ENCODE measurements at places on chromosomes 7 and 10.
A peak's percentile ranks its signal among the peaks of the same experiment; 100 is the strongest.

DNA sequence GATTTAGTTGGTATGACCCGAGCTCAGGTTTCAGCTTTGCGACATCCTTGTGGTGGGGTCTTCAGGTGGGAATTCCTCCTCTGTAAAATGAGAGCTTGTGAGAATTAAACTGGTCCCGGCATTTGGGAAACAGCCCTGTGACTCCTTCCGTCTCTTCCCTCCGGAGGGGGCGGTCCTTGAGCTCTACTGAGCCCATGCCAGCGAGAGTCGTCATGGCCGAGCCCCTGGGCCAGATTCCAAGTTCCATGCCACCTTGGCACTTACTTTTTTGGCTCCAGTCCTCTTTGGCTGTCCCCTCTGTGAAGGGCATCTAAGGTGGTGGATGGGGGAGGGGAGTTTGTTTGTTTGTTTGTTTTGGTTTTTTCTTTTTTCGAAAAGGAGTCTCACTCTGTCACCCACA, 47.6 kb downstream of the GTF2IRD1 start:
- no peak for DNase-seq

DNA sequence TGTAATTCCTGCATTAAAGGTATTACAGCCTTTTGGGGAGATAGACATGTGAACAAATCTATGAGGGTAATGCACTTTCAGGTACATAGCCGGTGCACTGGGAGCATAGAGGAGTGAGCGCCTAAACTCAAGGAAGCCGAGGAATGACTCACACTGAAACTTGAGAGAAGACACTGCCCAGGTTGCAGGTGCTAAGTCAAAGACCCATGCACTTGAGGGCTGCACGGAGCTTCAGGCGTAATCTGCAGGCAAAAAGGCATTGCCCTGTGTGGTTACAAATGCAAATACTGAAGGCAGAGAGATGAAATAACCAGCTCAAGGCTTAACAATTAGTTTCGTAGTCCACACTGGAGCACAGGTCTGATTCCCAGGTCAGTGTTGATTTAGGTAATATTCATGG, 51.0 kb upstream of the OSBPL3 start:
- DNase-seq = no peak

DNA sequence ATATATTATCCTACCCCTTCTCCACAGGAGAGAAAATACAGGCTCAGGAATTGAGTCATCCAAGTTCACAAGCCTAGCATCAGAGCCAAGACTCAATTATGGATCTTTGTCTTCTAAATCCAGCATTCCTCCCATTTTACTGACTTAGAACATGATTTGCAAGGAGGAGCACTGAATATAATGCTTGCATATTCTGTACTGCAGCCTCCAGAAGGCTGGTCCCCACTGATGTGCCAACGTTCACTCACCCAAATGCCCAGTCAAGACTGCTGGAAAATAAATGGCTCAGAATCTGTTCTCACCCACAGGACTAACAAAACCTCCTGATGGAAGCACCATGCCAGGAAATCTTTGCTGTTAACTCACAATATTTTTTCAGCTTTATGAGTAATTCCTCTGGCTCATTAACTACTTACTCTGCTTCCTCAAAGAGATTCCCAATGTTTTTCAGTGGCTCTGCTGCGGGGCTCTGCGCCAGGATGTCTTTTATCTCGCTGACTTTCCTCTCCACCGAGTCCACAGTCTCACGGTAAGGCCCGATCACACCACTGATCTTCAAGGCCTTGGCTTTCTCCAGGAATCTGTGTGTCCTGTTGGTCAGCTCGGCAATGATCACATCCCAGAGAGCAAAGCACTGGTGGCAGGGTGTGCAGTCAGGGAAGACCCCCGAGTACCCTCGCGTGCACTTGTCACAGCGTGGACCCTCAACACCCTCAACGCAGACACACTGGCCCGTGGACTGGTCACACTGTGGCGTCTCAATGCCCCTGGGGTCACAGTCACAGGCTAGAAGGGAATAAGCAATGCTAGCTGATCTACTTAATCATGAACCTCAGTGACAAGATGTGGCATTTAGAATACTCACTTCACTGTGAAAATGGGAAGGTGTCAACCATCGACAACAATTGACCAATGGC, 48.8 kb downstream of the DLD start:
- DNase-seq = no peak

DNA sequence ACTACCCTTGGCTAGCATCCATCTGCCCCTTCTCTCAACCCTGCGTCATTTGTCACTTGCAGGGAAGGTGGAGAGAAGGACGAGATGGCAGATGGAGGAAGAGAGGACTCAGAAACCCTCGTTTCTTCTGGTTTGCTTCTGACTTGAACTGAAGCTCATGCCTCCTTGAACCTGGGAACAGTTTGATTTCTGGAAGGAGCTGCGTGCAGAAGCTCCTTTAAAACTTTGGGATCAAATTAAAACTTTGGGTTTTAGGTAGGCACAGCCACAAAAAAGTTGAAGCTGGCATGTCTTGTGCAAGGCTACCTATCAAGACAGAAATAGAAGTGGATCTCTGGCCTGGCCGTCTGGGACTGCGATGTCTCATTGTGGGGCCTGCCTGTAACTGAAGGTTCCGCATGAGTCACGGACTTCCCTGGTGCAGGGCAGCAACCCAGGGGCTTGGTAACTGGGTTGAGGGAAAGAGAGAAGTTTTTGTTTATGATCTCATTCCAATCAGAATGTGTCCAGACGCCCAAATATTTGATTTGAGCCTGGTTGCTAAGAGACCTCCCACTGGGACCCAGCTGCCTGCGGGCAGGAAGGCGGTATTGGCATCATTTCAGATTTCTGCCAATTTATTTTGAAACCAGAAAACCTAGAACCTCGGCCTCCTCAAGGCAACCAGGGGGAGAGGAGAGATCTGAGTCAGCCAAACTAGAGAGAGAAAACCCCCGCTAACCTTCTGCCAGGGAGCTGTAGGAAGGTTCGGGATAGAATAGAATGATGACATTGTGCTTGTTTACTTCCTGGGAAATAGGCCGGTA, 15.8 kb upstream of the CAMK1D start:
- peak; percentile 61 for DNase-seq

DNA sequence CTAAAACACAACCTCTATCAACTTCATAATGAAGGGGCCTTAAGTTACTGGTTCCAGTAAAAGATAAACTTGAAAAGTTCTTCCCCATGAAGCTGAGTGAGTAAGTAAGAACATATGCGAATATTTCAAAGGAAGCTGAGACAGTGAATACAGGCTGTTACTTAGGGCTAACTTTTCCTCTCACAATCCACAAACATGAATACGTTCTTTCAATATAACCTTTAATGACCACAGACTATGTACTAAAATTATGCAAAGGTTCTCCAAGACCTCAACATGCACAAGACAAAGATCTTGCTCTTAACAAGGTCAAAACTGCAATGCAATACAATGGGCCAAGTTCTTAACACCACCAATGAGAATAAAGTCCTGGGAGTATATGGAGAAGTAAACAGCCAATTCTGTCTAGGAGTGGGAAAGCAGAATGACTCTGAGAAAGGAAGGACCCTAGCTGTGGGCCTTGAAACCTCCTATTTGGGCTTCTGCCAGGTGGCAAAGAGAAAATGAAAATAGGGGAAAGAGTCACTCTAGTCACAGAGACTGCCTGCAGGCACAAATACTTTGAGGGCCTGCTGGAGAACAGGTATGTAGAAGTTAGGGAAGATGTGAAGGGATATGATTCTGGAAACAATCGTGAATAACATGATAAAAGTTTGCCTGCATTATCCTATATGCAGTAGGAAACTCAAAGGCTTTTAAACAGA, 43.7 kb downstream of the OSBPL3 start:
- no peak for DNase-seq

GRCh38 chr7:29987811-29988317, 1.7 kb downstream of the SCRN1 start:
- no peak for DNase-seq

DNA sequence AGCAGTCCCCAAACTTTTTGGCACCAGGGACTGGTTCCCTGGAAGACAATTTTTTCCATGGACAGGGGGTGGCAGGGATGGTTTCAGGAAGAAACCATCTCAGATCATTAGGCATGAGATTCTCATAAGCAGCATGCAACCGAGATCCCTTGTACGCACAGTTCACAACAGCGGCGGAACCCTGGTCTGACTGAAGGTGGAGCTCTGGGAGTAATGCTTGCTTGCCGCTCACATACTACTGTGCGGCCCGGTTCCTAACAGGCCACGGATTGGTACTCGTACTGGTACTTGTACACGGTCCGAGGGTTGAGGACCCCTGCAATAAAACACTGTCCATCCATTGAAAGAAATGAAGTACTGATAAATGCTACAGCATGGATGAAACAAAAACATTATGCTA, 32.8 kb downstream of the MKRN1 start:
- DNase-seq = no peak

DNA sequence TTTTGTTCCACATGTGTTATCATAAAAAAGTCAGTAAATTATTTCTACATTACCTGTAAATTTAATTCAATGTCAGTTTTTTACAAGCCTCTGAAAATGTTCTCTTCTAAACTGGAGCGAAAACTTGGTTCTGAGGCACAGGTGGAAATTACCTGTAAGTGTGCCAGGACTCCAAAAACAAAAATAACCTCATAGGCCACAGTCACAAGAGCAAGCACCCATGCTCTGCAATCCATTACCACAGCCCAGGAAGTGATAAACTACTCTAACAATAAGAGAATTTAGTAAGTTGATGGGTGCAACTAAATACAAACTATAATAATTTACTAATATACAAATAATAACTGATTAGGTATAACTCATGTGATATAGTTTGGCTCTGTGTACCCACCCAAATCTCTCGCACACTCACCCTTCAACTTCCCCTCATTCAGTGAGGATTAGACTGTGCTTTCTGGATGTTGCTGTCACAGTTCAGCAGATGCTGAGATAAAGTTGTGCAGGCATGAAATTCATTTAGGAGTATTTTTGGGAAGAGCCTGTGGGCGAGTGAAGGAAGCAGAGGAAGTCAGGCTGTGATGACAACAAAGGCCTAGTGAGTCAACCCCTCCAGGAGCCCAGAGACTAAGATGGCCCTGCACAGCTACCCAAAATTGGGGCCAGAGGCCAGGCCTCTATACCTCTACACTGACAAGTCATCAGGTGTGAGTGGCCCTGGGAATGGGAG, 16.3 kb upstream of the GIMAP6 start:
- DNase-seq = no peak

DNA sequence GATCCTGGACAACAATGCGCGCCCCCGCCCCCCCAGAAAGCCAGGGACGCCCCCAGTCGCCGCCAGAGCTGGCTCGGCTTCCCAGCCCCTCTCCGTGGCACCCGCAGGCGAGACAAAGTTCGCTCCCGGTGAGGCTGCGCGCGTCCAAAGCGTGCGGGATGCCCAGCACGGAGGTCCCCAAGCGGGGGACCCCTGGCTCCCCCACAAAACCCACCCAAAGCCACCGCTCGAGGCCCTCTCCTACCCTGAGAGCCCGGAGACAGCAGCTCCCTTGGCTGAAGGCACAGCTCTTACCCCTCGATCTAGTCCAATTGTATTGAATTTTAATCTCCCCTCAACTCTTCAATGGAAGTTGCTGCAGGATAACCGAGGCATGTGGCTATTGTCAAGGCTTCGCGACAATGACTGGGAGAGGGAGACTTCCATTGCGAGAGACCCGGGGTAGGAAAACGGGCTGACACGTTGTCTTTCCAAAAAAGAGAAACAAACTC, 305.3 kb downstream of the PRPF18 start:
- no peak for DNase-seq

DNA sequence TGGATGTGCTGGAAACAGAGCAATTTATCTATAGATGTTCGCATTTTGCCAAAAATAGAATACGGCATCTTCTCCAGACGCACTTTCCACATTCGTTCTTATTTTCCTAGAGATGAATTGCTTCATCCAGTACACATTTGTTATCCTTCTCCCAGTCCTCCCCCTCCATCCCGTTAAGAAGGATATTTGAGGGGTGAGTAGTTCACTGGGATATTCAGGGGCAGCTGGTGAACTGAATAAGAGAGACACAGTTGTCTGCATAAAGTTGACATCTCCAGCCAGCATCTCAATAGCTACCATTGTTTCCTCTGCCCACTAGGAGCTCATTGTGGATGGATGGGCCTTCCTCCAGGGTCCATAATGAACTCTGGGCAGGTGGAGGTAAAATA, 456.8 kb upstream of the NRP1 start:
- DNase-seq = no peak

DNA sequence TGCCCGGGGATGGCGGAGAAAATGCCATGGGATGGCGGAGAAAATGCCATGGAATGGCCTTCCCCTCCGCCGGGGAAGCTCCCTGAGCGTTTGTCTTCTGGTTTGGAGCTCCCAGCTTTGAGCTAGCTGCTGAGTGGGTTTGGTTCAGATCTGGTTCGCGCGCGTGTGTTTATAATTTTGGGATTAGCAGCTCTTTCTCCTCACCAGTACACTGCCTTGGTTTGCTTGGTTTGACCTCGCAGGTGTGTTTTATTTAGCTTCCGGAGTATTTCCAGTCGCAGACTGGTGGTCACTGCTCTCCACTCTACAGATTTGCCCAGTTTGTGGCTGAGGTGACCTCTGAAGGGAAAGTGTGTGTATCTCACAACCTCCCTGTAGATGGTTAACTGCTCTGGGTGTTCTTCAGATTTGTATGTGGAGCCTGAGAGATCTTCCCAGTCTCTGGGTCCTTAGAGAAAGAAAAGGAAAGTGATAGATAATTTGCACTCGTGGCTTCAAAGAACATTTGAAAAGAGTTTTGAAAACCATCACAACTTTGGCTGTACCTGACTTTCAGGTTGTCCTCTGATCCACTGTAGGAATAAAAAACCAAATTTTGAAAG, 597 bp downstream of the ZNF277 start:
- DNase-seq = no peak

DNA sequence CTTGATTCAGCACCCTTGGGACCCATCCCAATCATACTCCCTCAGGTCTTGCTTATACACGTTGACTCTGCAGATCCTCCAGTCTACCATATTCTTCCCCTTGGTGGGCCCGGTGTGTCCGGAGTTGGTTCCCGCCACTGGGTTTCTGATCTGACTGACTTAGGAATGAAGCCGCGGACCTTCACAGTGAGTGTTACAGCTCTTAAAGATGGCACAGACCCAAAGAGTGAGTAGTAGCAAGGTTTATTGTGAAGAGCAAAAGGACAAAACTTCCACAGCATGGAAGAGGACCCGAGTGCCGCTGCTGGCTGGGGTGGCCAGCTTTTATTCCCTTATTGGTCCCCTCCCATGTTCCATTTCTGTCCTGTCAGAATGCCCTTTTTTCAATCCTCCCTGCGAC, 5.9 kb upstream of the GDF10 start:
- no peak for DNase-seq

GRCh38 chr7:138324941-138325340, 135.1 kb upstream of the TRIM24 start:
- no peak for DNase-seq

- no peak for DNase-seq
Observed at GRCh38 chr7:102262546-102262945, 24.1 kb upstream of the SH2B2 start.

DNA sequence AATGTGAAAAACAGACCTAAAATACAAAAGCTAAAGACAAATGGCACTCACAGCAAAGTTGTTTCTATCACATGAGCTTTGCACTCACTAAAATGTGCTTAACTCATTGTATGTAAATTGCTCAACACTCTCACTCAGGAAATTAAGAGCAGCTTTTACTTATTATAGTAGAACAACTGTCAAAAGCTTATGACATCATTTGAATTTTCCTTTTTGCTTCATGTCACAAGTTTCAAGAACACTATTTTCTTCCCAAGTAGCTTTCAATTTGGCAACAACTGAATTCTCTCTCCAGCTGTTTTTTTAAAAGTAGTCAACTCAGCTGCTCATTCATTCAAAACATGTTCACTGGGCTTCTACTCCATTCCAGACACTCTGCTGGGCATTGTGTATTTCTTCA, 46.9 kb downstream of the ATE1 start:
- no peak for DNase-seq

- no peak for DNase-seq
Observed at GRCh38 chr10:75916906-75917305, 485.5 kb downstream of the LRMDA start.

- peak; percentile 43 for DNase-seq
Observed at GRCh38 chr7:83936056-83936708, 258.4 kb downstream of the SEMA3A start.
